ENCODE measurements at places on chromosomes 3 and 15. TPM values are rescaled to one million over a fixed set of nuclear protein-coding genes. Genes with fewer than 3 reads are reported as not detected.

DNA sequence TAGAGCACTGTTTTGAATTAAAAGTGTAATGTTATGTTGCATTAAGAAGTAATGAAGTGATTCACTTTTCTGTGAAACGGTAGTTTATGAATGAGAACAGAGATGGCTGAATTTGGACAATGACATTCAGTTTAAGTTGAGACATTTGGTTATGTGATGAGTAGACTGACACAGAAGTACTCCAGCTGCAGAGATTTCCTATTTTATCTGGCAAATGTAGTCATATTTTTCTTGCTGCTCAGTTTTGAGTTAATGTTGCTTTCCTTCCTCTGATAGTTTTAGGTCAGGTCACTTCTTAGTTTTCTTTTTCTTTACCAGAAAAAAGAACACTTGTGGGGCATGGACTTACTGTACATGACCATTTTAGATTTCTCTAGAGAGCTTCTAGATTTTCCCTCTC, 51.2 kb downstream of the ASB7 start:
- DNase-seq = no peak
- H3K4me3 ChIP-seq = no peak overlapping the region
- no peaks in the 10 kb centered on the region for H3K4me1 ChIP-seq
- no peak overlapping the region for H3K27ac ChIP-seq
- no peaks in the 10 kb centered on the region for H3K27me3 ChIP-seq

GRCh38 chr15:42921342-42921731, 759 bp upstream of the TTBK2 start:
- H3K4me1 ChIP-seq = peaks cover 25% of the 10 kb centered on the region
- peak; percentile 56 for DNase-seq
- H3K4me3 ChIP-seq = peak overlapping the region; percentile 99
- H3K36me3 ChIP-seq = peaks cover 6% of the 10 kb centered on the region

DNA sequence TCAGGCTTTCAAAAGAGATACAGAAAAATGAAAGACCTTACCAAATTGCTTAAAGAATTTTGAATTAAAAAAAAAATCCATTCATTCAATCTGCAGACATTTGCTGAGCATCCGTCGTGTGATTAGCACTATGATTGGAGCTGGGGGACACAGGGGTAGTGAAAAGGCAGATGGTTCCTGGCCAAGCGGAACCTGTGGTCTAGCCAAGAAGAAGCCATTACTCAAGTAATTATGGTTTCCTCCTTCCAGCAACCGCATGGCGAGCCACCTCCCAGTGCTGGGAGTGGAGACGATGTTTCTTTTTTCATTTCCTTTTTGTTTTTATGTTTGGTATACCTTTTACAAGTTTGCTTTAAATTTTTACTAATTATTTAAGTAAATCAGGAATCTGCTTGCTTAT, 140.2 kb downstream of the CACNA2D3 start:
- no peak for DNase-seq
- H3K36me3 ChIP-seq = no peaks in the 10 kb centered on the region
- H3K4me1 ChIP-seq = peaks cover 2% of the 10 kb centered on the region
- no peak overlapping the region for H3K4me3 ChIP-seq
- no peak overlapping the region for H3K27ac ChIP-seq

DNA sequence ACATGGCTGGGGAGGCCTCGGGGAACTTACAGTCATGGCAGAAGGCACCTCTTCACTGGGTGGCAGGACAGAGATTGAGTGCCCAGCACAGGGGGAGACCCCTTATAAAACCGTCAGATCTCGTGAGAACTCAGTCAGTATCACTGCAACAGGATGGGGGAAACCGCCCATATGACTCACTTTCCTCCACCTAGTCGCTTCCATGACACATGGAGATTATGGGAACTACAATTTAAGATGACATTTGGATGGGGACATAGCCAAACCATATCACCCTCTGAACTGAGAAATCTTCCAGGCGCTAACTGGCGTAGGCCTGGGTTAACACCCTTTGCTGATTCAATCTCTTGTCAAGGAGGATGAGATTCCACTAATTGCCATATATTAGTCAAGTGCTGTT, 392.3 kb downstream of the FEZF2 start:
- H3K27me3 ChIP-seq = peaks cover 4% of the 10 kb centered on the region
- H3K4me1 ChIP-seq = no peaks in the 10 kb centered on the region
- no peak overlapping the region for H3K27ac ChIP-seq

DNA sequence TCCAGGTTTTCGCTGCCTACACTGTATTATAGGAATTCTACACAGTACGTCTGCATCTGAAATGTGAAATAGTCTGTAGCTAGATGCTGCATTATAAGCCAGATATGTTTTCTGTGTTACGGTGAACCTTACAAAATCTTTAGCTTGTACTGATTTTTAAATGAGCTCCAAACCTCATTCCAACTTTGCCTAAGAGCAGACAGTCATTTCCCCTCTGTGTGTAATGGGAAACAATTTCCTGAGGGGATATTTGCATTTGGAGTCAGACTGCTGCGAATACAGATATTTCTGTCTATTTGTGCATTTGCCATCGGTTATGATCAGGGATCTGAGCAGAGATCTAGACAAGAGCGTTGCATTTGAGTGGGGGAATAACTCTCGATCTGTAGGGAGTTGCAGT, 37.5 kb downstream of the ARNT2 start:
- no peak overlapping the region for H3K27ac ChIP-seq
- H3K4me1 ChIP-seq = no peaks in the 10 kb centered on the region
- no peak overlapping the region for H3K4me3 ChIP-seq
- no peak for DNase-seq

- H3K36me3 ChIP-seq = no peaks in the 10 kb centered on the region
- peaks cover 4% of the 10 kb centered on the region for H3K4me1 ChIP-seq
- H3K27me3 ChIP-seq = peaks cover 34% of the 10 kb centered on the region
Measured at GRCh38 chr15:39792844-39793335, 10.2 kb upstream of the FSIP1 start.

DNA sequence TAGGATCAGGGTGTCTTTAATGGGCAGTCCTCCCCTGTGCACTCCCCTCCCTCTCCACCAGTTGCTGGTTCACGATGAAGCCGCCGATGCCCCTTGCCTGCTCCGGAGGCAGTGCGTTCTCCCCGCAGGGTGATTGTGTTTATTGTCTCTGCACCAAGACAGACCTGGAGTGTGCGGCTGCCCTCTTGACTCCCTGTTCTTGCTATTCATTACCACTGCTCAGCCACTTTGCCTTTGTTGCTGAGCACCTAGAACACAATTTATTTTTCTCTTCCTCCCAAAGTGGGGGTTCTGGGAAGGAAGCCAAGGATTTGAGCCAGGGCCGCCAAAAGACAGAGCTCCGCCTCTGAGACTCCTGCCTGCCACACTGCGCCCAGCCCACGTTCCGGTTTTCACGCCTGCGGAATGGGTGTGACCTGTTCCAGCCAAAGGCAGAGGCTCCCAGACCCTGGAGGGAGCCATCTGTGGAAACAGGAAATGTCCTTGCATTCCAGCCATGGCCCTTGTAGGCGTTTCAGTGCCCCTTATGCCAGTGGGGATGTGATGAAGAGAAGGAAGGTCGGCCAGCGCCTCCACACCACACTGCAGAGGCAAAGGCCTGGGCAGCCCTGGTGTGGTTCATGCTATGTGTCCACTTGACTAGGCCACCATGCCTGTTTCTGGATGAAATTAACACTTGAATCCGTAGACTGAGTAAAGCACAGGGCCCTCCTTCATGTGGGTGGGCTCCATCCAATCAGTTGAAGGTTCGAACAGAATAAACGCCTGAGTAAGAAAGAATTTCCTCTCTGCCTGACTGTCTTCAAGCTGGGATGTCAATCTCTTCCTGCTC, 85.8 kb downstream of the HMG20A start:
- no peak overlapping the region for H3K4me3 ChIP-seq
- H3K36me3 ChIP-seq = no peaks in the 10 kb centered on the region
- no peak overlapping the region for H3K27ac ChIP-seq
- H3K4me1 ChIP-seq = peaks cover 11% of the 10 kb centered on the region
- no peak for DNase-seq
- no peaks in the 10 kb centered on the region for H3K27me3 ChIP-seq

DNA sequence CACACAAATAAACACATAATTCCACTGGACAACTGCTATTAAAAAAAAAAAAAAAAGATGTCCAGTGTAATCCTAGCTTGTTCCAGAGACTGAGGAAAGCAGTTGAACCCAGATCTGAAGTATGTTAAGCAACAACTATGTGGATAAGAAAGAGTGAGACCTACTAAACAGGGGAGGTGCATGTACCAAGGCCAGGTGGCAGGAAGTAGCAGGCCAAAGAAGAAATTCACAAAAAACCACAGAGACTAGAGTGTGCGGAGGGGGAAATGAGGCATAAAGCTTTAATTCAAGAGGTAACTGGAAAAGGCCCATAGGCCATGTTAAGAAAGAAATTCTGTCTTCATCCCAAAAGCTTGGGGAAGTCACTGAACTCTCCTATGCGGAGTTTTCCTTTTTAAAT, 490.0 kb downstream of the NAALADL2 start:
- no peaks in the 10 kb centered on the region for H3K36me3 ChIP-seq
- no peak overlapping the region for H3K4me3 ChIP-seq
- H3K27ac ChIP-seq = no peak overlapping the region
- peaks cover 2% of the 10 kb centered on the region for H3K4me1 ChIP-seq

DNA sequence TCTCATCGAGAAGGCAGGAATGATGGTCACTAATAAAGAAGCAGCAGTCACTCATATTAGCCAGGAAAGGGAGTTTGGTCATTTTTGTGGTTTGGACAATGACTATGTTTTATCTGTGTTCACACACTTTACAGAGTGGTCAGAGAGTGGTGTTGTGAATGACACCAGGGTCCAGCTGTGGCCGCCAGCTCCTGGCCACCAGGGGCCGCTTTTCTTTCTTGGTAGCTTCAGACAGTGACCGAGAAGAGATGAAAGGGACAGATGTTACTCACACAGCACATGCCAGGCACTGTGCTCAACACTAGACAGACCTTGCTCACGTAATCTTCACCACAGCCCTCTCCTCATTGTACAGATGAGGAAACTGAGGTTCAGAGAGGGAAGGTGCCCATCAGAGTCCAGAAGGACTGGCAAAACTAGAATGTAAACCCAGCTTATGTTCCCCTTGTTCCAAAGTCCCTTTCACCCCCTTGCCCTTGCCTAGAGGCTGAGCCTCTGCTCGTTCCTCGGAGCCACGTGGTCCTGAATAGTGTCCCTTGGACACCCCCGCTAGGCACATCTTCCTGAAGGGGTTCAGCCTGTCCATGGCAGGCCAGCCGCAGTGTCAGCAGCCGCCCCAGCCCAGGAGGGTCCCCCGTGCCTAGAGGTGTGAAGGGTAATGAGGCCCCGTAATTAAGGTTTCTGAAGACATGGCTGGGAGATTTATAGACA, 55.6 kb downstream of the CYP11A1 start:
- peaks cover 37% of the 10 kb centered on the region for H3K4me1 ChIP-seq
- no peak for DNase-seq
- peaks cover 15% of the 10 kb centered on the region for H3K27me3 ChIP-seq
- H3K36me3 ChIP-seq = no peaks in the 10 kb centered on the region
- H3K4me3 ChIP-seq = no peak overlapping the region

- H3K4me1 ChIP-seq = no peaks in the 10 kb centered on the region
- H3K27me3 ChIP-seq = no peaks in the 10 kb centered on the region
- no peak overlapping the region for H3K27ac ChIP-seq
- H3K4me3 ChIP-seq = no peak overlapping the region
Measured at GRCh38 chr3:167078070-167078622, 302.0 kb downstream of the ZBBX start.

- H3K36me3 ChIP-seq = peaks cover 2% of the 10 kb centered on the region
- H3K4me3 ChIP-seq = no peak overlapping the region
- DNase-seq = no peak
- no peaks in the 10 kb centered on the region for H3K27me3 ChIP-seq
- no peak overlapping the region for H3K27ac ChIP-seq
Measured at GRCh38 chr3:128079823-128080222, 27.6 kb downstream of the SEC61A1 start.

GRCh38 chr15:100101426-100102089, 240.2 kb downstream of the ADAMTS17 start:
- H3K4me1 ChIP-seq = no peaks in the 10 kb centered on the region
- H3K27ac ChIP-seq = no peak overlapping the region
- DNase-seq = no peak
- H3K4me3 ChIP-seq = no peak overlapping the region
- H3K27me3 ChIP-seq = peaks cover 2% of the 10 kb centered on the region
- no peaks in the 10 kb centered on the region for H3K36me3 ChIP-seq

The BNC1 gene
- not detected for total RNA-seq

The INKA1 gene
- 1.3 TPM for total RNA-seq

The GRK7 gene
- total RNA-seq = not detected

The ROPN1 gene
- not detected for total RNA-seq

The HRH1 gene
- 0.36 TPM for total RNA-seq

The ULK3 gene
- 60.4 TPM for total RNA-seq

The CCR9 gene
- total RNA-seq = 21.6 TPM

All from activated naive CD8-positive, alpha-beta T cell treated with anti-CD3 and anti-CD28 coated beads, Interleukin-2, amount 10 ng/mL, durations not matched to agents 7 days and 5 days (primary cell).